Activated T-helper 1 cell treated with Interleukin-2 at 50 U/mL for 16 hours (primary cell): ENCODE measurements at places on chromosomes 5 and 9.

- DNase-seq, result no peak
These were observed 187.4 kb downstream of the ARHGAP26 start for GRCh38 chr5:142957528-142957927.

GRCh38 chr9:71980266-71981190 lies 69.1 kb downstream of the C9orf85 start:
- no peak for DNase-seq

- DNase-seq, result no peak
These were observed 369.7 kb downstream of the CDK5RAP2 start for GRCh38 chr9:120210274-120210673.

- no peak for DNase-seq
These were observed 9.0 kb downstream of the KIAA1958 start for GRCh38 chr9:112495614-112496013.

DNA sequence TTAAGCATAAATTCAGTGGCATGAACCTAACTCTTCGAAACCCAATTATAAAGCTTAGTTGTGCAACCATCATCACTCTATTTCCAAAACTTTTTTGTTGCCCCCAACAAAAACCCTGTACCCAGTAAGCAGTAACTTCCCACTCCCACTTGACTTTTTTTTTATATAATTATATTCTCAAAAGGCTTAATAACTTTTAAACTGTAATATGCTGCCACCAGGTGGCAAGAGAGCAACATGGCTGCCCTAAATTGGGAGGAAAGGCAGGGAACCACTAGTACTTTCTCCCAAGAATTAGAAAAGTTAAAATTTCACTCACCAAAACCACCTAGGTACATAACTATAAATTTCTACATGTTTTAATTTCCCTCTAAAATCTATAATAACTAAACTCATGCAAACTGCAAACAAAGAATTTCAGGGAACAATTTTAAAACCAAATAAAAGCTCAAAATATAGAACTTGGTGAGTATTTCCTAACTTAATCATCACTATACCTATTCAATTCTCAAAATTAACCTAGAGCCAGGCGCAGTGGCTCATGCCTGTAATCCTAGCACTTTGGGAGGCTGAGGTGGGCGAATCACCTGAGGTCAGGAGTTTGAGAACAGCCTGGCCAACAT lies 50.2 kb upstream of the RNF38 start:
- DNase-seq, result no peak

- DNase-seq, result no peak
These were observed 469.6 kb downstream of the GADD45G start for GRCh38 chr9:90074316-90074962.

- no peak for DNase-seq
These were observed 29.0 kb downstream of the COL15A1 start for GRCh38 chr9:98972716-98973115.

DNA sequence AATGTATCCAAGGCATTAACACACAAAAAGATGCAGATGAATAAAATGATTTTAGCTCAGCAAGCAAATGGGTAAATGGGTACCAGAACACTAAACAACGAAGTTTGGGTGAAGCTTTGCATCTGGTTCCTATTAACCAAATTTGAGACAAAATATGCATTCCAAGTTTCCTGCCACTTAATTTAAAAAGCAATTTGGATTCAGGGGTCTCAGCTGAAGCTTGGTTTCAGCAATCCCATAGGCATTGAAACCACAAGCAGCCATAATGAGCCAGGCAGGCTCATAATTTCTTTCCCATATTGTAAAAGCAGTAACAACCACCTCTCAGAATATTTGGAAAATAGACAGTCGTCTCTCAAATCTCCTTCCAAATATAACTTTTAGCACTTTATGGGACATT lies 138.9 kb downstream of the NXNL2 start:
- no peak for DNase-seq

- no peak for DNase-seq
These were observed 51.7 kb upstream of the SLC27A6 start for GRCh38 chr5:128913551-128913950.

GRCh38 chr9:96612105-96612965 lies 7.3 kb downstream of the CDC14B start:
- no peak for DNase-seq

DNA sequence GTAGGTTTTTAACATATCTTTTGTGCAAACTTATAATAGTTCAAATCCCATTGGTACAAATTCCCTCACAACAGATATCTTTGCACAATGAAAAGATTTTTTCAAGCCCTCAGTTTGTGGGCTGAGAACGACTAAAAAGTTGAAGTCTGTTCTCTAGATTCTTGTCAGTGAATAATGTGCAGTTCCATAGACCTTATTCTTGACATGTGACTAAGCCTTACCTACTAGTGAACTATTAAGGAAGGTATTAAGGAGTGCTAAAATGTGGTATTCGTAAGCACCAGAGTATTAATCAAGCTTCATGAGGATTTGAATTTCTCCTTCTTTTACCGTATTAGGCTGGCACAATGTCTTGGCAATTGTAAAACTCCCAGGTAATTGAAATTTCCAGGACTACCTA lies 205.6 kb upstream of the DMRTA1 start:
- no peak for DNase-seq

DNA sequence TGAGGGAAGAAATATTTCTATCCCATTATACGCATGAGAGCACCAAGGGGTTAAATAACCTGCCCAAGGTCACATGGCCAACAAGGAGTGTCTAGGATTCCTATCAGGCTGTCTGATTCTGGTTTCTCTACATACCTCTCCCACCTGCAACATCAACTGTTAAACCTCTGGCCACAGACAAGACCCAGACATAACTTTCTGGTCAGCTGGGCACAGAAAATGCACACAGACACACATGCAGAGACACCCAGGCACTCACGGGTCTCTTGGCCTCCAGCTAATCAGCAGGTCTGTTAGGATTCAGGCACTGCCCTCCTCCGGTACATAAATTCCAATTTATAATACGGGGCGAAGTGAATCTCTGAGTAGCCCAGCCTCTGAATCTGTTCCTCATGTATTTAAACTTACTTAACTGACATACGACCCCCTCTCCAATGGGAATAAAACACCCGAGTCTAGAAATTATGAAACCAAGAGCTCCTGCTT lies 1.5 kb downstream of the SEPTIN8 start:
- no peak for DNase-seq

- DNase-seq, result no peak
These were observed 262.7 kb downstream of the DRD1 start for GRCh38 chr5:175181331-175181730.

DNA sequence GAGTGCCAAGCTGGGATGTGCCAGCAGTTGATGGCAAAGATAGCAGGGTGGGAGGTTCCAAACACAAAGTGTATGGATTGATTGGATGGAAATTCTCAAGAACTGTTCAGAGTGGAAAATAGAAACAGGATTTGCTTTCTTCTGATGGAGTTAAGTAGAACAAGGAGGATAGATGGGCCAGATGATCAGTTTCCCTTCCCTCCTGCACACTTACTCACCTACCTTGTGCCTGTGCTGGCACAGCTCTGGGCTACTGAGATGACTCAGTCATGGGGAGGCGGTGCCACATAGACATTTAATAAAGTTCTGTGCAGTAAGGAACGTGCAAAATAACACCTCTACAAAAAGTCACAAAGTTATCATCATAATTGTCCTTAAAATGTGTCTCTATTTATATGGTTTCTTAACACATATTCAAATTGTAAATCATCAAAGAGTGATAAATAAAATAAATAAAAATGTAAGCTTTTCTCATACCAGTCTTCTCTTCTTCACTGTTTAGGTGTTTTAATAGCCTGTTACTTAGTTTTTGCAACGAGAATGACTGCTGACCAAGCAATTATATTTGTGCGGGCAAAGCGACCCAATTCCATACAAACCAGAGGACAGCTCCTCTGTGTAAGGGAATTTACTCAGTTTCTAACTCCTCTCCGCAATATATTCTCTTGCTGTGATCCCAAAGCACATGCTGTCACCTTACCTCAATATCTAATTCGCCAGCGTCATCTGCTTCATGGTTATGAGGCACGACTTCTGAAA lies 12.7 kb downstream of the PTPDC1 start:
- no peak for DNase-seq

GRCh38 chr9:3323714-3324113 lies 202.1 kb downstream of the RFX3 start:
- DNase-seq, result no peak

DNA sequence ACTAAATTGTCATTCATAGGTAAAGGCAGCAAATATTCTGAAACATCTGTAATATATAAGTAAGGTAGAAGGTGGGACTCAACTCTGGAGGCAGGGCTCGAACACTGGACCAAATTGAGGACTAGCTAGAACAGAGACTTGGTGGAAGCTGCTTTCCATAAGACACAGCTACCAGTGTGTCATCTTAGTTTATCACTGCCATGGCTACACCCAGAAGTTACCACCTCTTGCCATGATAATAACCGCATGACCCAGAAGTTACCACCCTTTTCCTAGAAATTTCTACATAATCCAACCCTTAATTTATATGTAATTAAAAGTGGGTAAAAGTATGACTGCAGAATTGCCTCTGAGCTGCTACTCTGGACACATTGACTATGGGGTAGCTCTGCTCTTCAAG lies 99.7 kb downstream of the STARD4 start:
- DNase-seq, result no peak

- DNase-seq, result no peak
These were observed 96.5 kb downstream of the PRRT1B start for GRCh38 chr9:131641618-131642495.

DNA sequence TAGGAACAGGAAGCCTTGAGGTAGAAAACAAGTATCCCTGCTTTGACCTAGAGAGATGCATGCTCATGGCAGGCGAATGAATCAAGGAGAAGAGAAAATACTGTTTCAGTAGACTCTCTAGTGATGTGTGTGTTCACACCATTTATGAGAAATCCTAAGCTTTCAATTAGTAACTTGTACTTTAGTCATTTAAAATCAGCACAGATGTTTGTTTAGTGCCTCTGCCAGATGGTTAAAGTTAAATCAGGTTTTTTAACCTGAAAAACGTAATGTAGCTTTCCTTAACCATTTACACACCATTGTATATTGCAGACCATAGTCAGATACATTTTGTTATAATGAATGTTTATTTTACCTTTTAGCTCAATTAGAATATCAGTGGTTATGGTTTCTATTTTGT lies 5.0 kb downstream of the TJP2 start:
- no peak for DNase-seq

GRCh38 chr9:123164285-123164684 lies 104.1 kb downstream of the STRBP start:
- DNase-seq, result no peak

GRCh38 chr5:34580983-34581382 lies 75.1 kb upstream of the RAI14 start:
- no peak for DNase-seq

GRCh38 chr9:64773491-64773931 lies 511.5 kb downstream of the FOXD4L5 start:
- DNase-seq, result no peak

DNA sequence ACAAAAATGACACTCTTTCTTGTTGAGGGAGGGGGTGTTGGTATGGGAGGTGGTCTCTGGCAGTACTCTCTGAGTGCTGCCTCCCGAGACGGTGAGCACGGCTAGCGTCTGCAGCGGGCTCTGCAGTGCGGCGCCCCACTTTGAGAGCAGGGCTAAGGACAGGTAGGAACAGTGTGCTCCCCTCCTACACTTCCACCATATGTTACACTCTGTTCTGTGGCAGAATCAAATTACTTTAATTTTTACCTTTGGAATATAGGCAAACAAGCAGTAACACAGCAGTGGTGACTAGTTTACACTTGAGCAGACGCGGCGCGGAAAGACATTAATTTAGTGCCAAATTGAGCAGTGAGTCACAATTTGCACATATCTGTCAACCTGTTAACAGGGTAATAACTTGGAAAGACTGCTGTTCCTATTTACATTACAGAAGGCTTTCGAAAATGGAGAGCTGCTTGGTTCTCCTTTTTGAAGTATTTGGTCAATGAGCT lies 136.3 kb downstream of the MED27 start:
- DNase-seq, result no peak

DNA sequence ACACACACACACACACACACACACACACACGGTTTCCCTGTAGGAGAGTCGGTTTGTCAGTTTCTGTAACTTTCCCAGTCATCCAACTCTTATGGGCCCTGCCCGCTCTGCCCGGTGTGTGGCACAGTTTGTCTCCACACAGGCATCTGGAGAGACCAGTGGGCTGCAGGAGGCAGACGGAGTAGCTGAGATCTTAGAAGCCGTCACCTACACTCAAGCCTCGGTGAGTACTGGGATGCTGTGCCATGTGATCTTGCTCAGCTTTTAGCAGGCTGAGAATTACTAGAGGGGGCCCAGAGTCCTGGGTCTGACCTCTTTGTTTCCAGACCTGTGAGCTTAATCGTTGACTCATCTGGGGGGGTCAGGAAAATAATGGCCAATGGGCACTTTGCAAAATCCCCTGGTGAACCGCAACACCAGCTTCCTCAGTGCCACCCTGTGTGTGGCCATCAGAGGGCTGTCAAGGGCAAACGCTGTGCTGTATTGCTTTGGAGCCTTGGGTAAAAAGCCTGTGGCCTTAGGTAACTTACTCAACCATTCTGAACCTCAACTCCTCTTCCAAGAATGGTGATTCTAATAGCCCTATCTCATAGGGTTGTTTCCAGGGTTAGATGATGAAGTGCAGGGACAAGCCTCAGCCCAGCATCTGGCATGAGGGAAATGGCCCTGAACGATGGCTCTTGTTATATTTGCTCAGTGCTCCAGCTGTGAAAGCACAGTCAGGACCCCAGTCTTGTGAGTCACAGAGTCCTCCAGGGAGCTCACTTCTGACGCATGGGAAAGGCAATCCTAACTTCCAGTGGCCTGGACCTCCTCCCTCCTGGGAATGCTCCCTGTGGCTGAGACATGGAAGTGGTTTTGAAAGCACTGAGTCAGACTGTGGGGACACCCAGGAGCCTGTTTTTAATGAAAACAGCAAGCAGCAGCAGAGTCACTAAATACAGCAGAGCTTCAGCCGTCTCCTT lies 45.6 kb downstream of the COL15A1 start:
- no peak for DNase-seq

GRCh38 chr9:23545728-23546127 lies 280.3 kb downstream of the ELAVL2 start:
- no peak for DNase-seq

GRCh38 chr5:113748403-113748802 lies 234.9 kb downstream of the YTHDC2 start:
- DNase-seq, result no peak

DNA sequence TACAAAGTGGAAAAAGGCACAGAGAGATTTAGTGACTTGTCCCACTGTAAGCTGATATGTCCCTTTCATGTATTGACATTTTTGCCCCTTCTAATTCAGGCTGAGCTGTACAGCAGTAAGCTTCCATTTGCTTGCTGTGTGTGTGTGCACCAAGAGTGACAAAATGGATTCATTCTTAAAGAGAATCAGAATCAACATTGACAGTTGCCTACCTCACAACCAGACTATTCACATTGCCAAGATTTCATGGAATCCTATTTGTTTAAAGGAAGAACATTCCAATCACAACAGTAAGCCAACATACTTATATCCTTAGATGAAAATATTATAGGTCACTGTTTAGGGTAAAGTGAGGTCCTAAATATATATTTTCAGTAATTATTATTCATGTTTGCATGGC lies 102.6 kb downstream of the TMEM232 start:
- no peak for DNase-seq

DNA sequence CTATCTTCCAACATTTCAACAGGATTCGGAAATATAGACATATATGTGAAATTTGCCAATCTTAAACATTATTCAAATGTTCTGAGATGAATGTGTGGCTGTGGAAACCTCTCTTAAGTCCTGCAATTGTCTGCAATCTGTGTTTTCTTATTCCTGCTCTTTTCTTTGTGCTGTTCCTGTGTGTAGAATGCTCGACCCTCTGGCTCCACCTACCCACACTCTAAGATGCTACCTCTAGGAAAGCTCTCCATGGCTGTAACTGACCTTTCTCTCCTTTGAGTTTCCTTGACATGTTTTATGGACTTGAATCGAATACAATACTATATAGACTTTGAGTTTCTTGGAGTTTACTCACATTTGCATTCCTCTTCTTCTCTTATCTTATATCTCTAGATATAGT lies 120.6 kb upstream of the ASTN2 start:
- DNase-seq, result no peak
